ENCODE measurements at places on chromosomes 1 and 21.

DNA sequence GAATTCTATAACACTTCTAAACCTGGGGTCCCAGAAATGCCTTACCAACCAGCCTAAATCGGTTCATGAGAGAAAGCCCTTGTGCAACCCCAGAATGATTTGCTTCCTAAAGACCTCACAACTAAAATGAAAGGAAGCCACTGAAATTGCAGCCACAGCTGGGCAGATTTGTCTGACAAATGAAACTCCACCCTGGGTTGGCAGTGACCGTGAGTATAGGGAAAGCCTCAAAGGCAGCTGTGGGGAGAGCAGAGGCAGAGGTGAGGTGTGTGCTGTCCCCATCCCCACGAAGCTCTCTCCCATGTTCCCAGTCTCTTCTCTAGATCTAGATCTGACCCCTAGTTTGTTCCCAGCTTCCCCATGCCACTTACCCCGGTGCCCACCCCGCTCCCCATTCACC lies 23.1 kb downstream of the RHBDL2 start:
- no peak for DNase-seq

GRCh38 chr1:155942578-155943141 lies 1.2 kb downstream of the RXFP4 start:
- no peak for DNase-seq

DNA sequence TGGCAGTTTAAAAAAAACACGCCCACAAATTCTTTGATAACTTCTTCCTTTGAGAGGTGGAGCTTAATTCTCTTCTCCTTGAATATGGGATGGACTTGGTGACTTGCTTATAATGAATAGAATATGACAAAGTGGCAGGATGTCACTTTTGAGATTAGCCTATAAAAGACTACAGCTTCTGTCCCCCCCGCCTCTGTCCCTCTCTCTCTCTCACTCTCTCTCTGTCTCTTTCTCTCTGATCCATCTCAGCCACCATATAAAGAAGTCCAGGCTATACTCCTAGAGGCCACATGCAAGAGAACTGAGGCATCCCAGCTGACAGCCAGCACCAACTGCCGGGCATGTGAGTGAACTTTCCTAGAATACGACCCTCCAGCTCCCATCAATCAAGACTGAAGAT lies 7.7 kb upstream of the DMBX1 start:
- DNase-seq = no peak

- DNase-seq = no peak
These were observed 97.0 kb downstream of the CASZ1 start for GRCh38 chr1:10699470-10699835.

DNA sequence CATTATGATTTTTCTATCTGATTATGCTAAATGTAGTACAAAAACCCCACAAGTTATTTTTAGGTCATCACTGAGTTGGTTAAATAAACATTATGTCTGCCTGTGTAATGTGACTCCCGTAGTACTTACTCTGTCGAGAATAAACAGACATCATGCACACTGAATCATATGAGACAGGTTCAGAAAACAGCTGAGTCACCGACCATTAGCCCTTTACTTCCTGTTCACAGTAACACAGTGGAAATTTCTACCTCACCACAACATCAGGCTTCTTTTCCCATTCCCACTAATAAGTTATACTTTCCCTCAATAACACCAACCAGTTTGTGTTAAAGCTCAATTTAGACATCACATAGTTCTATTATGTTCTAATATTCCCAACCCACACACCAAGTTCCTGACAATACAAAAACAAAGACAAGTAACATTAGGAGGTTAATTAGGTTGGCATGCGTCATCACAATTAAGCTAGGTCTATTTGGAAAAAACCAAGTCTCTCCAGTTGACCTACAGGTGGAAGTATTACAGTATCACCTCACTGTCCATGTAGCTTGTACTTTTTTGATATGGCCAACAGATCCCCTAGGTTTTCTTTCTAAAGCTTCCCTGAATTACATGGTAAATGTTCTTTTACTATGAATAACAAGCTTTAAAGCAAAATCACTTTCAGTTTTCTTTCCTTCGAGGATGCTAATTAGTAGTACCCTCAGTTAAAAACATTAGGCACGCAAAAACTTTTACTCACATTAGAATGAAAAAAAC lies 154.2 kb downstream of the EIF4G3 start:
- DNase-seq = peak; percentile 98

GRCh38 chr1:115433483-115433882 lies 95.4 kb upstream of the NGF start:
- no peak for DNase-seq

DNA sequence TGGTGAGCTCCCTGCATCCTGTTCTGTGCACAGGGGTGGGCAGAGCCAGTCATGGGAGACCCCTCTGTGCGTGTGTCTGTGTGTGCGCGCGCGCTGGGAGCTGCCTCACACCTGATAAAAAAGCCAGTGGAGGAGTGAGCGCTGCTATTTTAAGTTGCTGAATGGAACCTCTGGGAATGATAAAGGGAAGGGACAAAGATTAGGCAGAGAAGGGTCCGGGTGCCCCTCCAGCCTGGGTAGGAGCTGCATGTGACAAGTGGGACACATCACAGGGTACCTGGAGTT lies 847 bp downstream of the ADORA1 start:
- DNase-seq = no peak

DNA sequence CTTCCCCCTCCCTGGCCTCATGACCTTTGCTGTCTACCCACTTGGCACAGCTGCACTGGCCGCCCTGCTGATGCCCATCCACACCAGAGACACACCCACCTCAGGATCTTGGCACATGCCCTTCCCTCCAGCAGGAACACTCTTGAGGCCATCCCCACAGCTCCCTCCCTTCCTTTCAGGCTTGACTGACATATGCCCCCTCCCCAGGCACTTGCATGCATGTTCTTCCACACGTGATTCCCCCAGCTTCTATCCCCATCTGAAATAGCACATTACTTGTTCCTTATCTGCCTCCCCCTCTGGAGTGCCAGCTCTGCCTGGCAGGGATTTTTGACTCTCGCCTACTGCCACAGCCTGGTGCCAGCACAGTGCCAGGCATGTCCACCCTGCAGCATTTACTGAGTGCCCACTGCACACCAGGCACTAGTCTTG lies 98.5 kb upstream of the SLC25A33 start:
- no peak for DNase-seq

- DNase-seq = peak; percentile 16
These were observed 255.7 kb downstream of the OMA1 start for GRCh38 chr1:58290685-58291372.

GRCh38 chr1:200931776-200932175 lies 37.1 kb downstream of the INAVA start:
- no peak for DNase-seq

All from HFFc6 (cell line).